H4 (cell line): ENCODE measurements at places on chromosomes 2 and 18. TPM values are rescaled to one million over a fixed set of nuclear protein-coding genes. Genes with fewer than 3 reads are reported as not detected.

The TCF4 gene
- 17.1 and 30.7 TPM in 2 replicates for total RNA-seq

The ABCG8 gene
- not detected in 2 replicates for total RNA-seq

- DNase-seq, result peak; percentile 39
These were observed 386.5 kb downstream of the DLGAP1 start for GRCh38 chr18:4068552-4069158.

The GALNT5 gene
- 0.04 and 0.14 TPM in 2 replicates for total RNA-seq

GRCh38 chr2:168501466-168502065 lies 45.5 kb downstream of the CERS6 start:
- DNase-seq, result no peak

GRCh38 chr18:54392543-54393023 lies 34.9 kb downstream of the C18orf54 start:
- DNase-seq, result peak; percentile 51

- no peak for DNase-seq
These were observed 58.8 kb upstream of the HDAC4 start for GRCh38 chr2:239459606-239460005.

The ITGB1BP1 gene
- total RNA-seq, result 30.7 and 36.7 TPM in 2 replicates

The FAP gene
- total RNA-seq, result 2.1 and 3.3 TPM in 2 replicates

The SCYGR3 gene
- total RNA-seq, result not detected in 2 replicates

- no peak for DNase-seq
These were observed 40.5 kb downstream of the SCN9A start for GRCh38 chr2:166335284-166335683.

The GAD1 gene
- 2.2 and 4.3 TPM in 2 replicates for total RNA-seq

DNA sequence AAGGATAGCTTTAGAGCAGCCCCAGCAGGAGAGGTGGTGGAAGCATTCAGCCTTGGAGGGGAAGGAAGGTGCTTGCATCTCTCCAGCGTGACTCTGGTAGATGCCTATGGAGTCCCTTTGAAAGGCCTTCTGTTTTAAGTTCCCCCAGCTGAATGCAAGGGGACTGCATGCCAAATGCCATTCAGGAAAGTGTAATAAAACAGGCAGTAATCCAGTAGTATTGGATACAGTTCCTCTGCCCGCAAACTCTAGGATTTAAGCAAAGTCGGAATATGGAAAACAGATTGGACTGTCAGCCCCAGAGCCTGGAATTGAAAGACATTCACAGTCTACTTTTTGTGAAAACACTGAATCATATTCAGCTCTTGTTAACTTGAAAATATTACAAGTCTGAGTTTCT lies 125.2 kb upstream of the GAREM1 start:
- no peak for DNase-seq

GRCh38 chr2:208548700-208549099 lies 142.1 kb downstream of the PTH2R start:
- no peak for DNase-seq

The MC2R gene
- not detected in 2 replicates for total RNA-seq

- peak; percentile 60 for DNase-seq
These were observed 529.8 kb upstream of the VRK2 start for GRCh38 chr2:57516698-57517340.

DNA sequence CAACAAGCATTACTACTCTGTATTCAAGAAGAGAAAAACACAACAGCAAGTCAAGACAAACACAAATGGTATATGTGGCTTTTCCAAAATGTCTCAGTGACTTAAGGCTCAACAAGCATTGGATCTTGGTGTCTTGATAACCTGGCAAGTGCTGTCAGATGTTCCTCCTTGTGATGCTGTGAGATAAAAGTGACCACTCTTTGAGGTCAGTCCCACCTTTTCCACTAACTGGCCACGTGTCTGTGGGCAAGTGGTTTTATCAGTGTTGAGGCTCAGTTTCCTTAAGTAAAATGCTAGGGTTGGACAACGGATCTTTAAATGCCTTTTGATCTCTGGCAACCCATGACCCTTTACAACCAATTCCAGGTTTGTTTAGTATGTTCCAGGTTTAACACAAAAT lies 98.7 kb downstream of the BCL2 start:
- DNase-seq, result no peak

DNA sequence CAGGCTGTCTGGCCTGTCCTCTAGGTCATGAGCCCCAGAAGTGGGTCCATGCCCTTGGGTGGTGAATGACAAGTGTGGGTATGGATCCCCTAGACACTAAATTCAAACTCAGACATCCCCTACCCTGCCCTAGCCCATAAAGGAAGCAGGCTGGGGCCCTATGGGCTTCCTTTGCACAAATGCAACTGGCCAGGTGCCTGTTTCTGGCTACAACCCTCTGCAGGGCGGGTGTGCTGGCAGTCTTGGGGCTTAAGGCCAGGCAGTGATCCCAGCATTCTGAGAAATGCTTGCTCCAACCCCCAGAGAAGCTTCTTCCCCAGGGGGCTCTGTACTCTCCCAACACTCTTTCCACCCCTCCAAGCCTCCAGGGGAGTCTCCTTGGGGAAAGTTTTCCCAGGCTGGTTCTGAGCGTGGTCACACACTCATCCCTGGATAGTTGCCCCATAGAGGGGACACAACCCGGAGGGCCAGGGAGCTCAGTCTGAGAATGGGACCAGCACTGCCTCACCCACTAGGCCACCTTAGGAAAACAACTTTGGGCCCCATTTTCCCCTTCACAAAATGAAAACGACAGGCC lies 16.6 kb upstream of the ASPRV1 start:
- no peak for DNase-seq

The REG3A gene
- total RNA-seq, result not detected in 2 replicates

GRCh38 chr2:108704871-108705270 lies 14.4 kb upstream of the RANBP2 start:
- no peak for DNase-seq

- no peak for DNase-seq
These were observed 25.5 kb downstream of the KLF7 start for GRCh38 chr2:207140265-207140664.

DNA sequence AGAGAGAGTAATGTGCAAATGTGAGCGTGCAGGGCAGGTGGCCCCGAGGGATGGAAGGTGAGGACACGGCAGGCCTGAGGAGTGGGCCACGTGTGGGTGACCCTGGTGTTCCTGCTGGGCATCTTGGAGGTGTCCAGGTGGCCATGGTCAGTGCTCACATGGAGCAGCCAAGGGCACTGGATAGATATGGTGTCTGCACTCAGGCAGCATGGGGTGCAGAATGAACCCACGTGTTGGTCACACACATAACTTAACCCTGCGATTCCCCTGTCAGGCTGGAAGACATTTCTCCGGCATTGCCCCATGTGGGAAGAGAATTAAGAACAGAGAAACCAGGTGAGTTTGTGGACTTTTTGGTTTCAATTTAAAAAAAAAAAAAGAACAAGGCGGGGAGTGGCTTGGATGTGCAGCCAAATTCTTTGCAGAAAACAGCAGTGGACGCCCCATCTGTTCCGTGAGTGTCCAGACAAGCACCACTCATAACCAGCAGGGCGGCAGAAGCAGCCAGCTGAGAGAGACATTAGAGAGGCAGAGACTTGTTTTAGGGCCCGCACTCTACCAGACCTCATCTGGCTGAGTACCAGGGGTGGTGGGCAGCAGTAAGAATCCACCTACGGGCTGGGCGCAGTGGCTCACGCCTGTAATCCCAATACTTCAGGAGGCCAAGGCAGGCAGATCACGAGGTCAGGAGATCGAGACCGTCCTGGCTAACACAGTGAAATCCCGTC lies 249.8 kb downstream of the ACKR3 start:
- no peak for DNase-seq

GRCh38 chr2:205482399-205483081 lies 199.8 kb upstream of the NRP2 start:
- no peak for DNase-seq

GRCh38 chr2:111626037-111626864 lies 257.7 kb downstream of the ANAPC1 start:
- no peak for DNase-seq

The POTEI gene
- total RNA-seq, result 0.10 and 0.31 TPM in 2 replicates

- DNase-seq, result no peak
These were observed 728.9 kb downstream of the SUCLG1 start for GRCh38 chr2:83730223-83730622.

The UGT1A6 gene
- total RNA-seq, result 2.6 and 3.1 TPM in 2 replicates

DNA sequence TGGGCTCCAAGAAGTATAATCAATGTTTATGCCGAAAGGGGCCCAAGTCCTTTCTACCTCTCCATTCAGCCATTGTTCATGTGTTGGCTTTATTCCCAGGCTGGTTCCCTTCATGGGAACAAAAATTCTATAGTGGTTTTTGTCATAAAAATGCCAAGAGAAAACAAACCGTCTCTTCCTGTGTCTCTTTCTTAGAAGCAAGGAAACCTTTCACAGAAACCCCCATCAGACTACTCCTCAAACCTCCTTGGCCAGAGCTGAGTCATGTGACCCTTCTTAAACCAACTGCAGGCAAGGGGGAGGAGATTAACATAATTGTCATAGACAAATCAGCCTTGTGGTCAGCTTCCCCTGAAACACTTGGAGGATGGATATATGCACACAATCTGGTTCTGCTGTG lies 75.1 kb upstream of the TANK start:
- peak; percentile 70 for DNase-seq

The RAX gene
- not detected in 2 replicates for total RNA-seq

- DNase-seq, result no peak
These were observed 139.1 kb downstream of the NXPH2 start for GRCh38 chr2:138640921-138641676.

The CCDC150 gene
- 1.4 and 2.3 TPM in 2 replicates for total RNA-seq

GRCh38 chr2:192749611-192750200 lies 555.0 kb upstream of the TMEFF2 start:
- DNase-seq, result peak; percentile 29

DNA sequence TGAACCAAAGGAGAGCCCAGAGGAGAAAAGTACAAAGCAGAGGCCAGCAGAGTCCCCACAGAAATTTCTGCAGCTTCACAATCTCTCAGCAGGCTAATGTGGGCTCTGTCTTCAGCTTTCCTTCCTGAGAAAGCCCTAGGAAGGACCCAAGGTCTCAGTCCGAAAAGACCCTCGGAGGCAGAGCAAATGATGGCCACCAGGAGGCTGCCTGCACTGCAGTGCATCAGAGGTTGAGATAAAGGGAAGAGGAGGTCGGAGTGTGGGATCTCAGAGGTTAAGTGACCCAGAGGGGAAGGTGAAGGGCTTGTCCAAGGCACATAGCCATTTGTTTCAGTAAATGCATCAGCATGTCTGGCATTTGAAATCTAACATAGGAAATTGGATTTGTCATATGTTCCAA lies 299.1 kb upstream of the SLC14A2 start:
- no peak for DNase-seq

DNA sequence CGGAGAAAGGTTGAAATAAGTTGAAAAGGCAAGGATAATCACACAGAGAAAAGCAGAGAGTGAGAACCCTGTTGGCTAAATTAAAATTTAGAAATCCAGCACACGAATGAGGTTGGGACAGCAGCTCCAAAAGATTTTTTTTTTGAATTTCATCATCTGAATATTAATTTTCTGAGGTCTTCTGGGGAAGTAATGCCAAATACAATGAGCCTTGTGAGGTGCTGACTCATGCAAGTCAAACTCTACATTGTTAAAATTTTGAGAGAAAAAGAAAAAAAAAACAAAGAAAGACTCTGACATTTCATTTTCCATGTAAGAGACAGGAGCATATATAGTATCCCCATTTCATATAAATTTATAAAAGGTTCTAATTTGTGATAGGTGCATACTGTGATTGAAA lies 614.2 kb upstream of the CDH2 start:
- no peak for DNase-seq

The CDH2 gene
- 29.8 and 32.5 TPM in 2 replicates for total RNA-seq

The ITGA4 gene
- 47.6 and 59.4 TPM in 2 replicates for total RNA-seq

DNA sequence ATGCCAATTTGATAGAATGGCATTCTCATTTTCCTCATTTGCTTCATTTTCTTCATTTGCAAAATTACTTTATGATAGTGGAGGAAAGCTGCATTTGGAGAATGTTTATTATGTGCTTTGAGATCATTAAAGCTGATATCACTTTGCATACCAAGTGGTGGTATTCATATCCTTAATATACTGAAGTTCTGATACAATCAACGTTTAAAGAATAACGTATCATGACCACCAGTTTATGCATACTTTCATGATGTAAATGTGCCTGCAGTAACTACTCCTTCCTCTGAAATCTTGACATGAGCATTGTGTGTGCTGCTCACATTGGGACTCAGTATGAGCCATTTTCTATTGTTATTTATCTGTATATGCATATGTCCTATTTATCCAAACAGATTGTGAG lies 302.1 kb downstream of the ARHGAP15 start:
- no peak for DNase-seq

GRCh38 chr2:40962026-40962425 lies 510.1 kb upstream of the SLC8A1 start:
- no peak for DNase-seq

The SNTG2 gene
- total RNA-seq, result not detected in 2 replicates

The OTOS gene
- not detected in 2 replicates for total RNA-seq

- no peak for DNase-seq
These were observed 175.4 kb downstream of the THADA start for GRCh38 chr2:43420389-43420801.
